Hippocampal formation (tissue), 2 donors: ENCODE measurements at places on chromosomes 12 and 14.

DNA sequence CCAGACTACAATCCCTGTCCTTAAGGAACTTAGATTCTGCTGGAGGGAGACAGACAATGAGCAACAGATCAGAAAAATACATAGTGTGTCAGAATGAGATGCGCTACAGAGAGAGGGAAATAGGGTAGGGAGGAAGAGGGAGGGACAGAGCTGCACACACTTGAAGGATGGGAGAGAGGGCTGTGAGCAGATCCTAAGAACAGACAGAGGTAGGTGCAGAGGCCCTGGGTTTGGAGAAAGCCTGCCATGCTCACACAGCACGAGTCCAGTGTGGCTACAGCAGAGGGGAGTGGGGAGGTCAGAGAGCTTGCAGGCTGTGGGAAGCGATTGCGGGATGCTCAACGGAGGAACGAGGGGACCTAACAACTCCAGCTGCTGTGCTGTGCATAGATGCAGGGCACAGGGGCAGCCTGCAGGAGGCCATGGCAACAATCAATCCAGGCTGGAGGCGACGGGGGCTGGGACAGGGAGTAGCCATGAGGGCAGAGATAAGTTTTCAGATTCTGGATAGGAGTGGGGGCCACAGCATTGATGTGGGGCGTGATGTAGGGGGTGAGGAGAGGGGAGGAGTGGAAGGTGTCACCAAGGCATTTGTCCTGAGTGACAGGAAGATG, 20.7 kb downstream of the FAIM2 start:
- no peak for DNase-seq

GRCh38 chr14:89226801-89227495, 190.1 kb downstream of the FOXN3 start:
- no peak for DNase-seq

DNA sequence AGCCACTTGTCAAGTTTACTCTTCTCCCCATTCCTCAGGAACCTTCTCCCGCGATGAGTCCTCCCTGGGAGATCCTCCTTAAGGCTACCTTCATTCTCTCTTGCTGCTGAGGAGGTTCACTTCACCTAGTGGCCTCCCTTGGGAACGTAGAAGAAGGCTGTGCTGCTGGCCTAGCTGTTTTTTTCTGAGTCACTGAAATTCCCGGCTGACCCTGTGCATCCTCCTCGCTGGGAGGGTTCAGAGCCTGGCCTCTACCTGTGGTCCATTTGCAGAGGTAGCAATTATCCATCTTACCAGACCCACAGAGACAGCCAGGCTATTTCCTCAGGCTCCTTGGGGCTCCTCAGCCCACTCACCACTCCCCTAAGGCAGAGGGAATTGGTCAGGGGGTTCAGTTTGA, 4.6 kb downstream of the KRT82 start:
- no peak for DNase-seq

DNA sequence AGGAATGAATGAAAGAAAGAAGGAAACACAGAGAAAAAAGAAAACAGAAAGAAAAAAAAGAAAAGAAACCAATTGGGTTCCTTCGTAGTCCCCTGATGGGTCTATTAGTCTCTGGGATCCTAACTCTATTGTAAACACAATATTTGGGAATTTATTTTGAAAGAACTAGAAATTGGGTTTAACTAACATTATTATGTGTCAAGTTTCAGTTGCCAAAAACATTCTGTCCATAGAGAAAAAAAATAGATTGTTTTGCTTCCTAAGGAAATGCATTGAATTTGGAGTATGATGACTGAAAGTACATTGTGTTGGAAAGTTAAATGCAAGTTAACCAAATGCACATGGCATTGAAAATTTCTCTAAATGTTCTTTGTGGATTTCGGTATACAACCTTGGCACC, 52.8 kb upstream of the PPP1R12A start:
- no peak for DNase-seq

- no peak for DNase-seq
These were observed 34.2 kb downstream of the STXBP6 start for GRCh38 chr14:25015761-25016160.

GRCh38 chr14:92848887-92849286, 54.8 kb downstream of the GOLGA5 start:
- no peak for DNase-seq

GRCh38 chr14:52918486-52918885, 32.4 kb downstream of the FERMT2 start:
- no peak for DNase-seq

GRCh38 chr12:21543151-21543550, 17.1 kb downstream of the SPX start:
- no peak for DNase-seq

DNA sequence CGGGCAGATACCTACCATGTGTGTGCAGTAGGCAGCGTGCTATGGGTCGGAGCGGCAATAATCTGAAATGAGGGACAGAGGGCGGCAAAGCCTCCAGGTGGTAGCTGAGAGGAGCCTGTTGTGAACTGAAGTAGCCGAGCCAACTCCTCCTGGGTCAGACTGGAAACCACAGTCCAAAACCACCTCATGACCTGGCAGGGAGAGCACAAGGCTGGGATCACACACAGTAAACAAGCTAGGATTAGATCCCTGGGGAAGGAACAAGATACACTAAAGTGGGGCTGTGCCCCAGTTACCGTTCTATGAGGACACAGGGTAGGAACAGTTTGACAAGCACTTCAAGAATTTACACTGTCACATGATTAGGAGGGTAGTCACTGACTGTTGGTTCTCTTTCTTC, 49.0 kb downstream of the AREL1 start:
- DNase-seq, result no peak

DNA sequence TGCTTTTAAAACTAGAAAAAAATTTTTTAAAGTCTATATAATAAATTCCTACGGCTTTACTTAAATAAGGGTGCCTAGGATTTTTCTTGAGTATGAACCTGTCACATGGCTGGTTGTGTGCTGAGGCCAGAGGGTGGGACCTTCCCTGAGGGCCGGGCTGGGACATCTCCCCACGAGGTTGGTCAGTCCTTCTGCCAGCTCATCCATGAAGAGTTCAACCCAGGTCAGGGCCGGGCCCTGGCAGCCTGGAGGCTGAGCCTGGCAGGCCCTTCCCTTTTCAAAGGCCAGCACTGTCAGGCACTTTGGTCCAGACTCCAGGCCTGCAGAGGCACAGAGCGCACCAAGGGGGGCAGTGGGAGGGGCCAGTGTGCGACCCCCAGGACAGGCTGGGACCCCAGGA, 31.7 kb downstream of the TNFAIP2 start:
- DNase-seq, result no peak

- DNase-seq, result no peak
These were observed 236.9 kb upstream of the SFSWAP start for GRCh38 chr12:131473741-131474709.

GRCh38 chr12:89890161-89890560, 181.5 kb upstream of the ATP2B1 start:
- DNase-seq, result no peak

GRCh38 chr14:20801726-20802125, 918 bp downstream of the RNASE1 start:
- peak; percentile 61 for DNase-seq

- no peak for DNase-seq
These were observed 71.2 kb upstream of the HOXC13 start for GRCh38 chr12:53867216-53868012.

- DNase-seq, result no peak
These were observed 830 bp upstream of the MIS18BP1 start for GRCh38 chr14:45253754-45254310.

DNA sequence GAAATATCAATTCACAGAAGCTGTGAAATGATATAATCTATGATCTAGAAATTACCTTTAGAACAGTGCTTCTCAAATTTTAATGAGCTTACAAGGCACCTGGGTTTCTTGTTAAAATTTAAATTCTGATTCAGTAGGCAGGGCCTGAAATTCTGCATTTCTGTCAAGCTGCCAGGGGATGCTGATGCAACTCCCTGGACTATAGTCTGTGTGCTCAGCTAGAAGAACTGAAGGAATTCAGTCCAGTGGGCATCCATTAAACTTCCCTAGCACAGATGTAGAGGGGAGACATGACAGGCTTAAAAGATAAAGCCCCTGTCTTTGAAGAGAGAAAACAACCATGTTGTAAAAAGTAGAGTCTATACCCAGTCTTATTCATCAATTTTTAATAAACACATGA, 441.8 kb downstream of the TMTC2 start:
- no peak for DNase-seq

DNA sequence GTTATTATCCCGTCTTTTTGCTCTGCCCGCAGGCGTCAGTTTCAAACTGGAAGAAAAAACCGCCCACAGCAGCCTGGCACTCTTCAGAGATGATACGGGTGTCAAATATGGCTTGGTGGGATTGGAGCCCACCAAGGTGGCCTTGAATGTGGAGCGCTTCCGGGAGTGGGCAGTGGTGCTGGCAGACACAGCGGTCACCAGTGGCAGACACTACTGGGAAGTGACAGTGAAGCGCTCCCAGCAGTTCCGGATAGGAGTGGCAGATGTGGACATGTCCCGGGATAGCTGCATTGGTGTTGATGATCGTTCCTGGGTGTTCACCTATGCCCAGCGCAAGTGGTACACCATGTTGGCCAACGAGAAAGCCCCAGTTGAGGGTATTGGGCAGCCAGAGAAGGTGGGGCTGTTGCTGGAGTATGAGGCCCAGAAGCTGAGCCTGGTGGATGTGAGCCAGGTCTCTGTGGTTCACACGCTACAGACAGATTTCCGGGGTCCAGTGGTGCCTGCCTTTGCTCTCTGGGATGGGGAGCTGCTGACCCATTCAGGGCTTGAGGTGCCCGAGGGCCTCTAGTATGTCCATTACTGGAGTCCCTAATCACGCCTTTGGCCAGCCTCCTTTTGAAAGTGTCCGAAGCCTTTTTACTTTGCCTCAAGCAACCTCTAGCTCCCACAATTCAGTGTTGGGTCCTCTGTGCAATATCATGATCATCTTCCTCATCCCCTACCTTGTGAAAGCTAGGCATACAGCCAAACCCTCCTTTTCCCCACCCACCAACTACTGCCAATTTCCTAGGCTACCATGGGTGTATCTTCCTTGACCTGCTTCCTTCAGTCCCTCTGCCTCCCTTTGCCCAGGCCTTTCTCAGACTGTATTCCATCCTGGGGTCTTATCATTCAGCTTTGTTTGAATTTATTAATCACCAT, 891 bp downstream of the SPRYD4 start:
- no peak for DNase-seq

DNA sequence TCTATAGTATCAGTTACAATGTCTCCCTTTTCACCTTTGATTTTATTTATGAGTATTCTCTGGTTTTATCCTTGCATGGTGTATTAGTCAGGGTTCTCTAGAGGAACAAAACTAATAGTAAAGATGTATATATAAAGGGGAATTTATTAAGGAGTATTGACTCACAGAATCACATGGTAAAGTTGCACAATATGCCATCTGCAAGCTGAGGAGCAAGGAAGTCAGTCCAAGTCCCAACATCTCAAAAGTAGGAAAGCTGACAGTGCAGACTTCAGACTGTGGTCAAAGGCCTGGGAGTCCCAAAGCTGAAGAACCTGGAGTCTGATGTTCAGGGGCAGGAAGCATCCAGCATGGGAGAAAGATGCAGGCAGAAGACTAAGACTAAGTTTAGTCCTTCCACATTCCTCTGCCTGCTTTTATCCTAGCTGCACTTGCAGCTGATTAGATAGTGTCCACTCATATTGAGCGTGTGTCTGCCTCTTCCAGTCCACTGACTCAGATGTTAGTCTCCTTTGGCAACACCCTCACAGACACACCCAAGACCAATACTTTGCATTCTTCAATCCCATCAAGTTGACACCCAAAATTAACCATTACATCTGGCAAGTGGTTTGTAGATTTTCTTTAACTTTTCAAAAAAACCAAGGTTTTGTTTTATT, 308.0 kb upstream of the LMO3 start:
- DNase-seq, result no peak

DNA sequence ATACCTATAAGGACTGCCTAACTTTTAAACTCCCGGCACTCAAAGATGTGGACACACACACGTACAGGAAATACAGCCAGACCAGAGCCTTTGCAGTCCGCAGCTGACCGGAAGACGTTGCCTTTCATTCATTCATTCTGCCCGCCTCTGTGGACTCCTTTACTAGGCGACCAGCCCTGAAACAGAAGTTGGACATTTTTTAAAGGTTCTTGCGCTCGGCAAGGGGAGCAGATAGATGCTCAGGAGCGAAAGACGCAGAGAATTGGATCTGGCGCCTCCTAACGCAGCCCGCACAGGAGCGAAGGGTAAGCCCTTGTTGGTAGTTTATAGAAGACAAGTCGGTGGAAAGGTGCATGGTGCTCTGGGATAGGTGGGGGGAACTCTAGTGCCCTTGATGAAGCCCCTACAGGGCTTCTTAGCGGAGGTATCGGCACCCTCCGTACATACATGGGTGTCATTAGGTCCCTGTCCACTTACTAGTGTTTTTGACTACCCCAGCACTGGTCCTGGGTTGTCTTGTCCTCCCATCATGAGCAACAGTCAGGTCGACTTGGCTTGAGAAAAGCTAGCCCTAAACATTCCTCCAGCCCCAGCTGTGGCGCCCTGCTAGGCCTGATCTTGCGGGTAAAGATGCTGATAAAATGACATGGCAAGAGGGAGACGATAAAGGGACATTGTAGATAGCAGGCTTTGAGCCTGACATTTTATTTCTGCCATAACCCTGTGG, at the start of gene KDM2B:
TSS of gene KDM2B (minus strand) at position 65 of the 727 bp plus-strand sequence. CDS start 112 bp downstream, outside the sequence.
- peak; percentile 44 for DNase-seq

- no peak for DNase-seq
These were observed 219.7 kb upstream of the TMPO start for GRCh38 chr12:98295681-98296080.

DNA sequence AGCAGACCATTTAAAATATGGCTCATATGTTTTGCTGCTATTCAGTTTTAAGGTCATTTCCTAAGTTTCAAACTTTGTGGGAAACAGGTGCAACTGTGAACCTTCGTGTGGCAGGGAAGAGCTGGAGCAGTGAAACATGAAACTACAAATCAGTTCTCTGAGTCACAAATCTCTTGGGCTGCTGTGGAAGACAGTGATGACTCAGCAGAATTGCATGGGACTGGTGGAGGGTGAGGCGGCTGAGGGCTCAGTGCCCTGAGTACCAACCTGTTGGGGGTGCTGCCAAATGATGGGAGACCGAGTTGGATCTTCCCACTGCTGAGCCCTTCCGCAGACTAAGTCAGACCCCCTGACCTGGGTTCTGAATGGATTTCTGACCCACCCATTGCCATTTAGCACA, 8.4 kb upstream of the CALM1 start:
- no peak for DNase-seq

DNA sequence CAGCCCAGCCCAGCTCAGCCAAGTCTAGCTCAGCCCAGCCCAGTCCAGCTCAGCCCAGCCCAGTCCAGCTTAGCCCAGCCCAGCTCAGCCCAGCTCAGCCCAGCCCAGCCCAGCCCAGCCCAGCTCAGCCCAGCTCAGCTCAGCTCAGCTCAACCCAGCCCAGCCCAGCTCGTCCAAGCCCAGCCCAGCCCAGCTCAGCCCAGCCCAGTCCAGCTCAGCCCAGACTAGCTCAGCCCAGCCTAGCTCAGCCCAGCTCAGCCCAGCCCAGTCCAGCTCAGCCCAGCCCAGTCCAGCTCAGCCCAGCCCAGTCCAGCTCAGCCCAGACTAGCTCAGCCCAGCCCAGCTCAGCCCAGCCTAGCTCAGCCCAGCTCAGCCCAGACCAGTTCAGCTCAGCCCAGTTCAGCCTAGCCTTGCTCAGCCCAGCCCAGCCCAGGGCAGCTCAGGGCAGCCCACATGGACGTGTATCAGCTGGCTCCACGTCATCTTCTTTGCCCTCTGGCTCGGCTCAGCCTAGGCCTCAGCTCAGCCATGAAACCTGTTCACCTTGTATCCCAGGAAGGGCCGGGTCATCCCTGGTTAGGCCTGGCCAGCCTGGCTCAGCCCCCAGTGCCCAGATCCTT, 185.6 kb downstream of the TMEM121 start:
- DNase-seq, result no peak

GRCh38 chr12:28708918-28709371, 440.1 kb upstream of the FAR2 start:
- DNase-seq, result no peak

GRCh38 chr12:109890620-109891170, 9.4 kb upstream of the TCHP start:
- DNase-seq, result no peak
